ENCODE measurements at places on chromosomes 12 and 14.

GRCh38 chr12:76698316-76698715 lies 65.6 kb upstream of the ZDHHC17 start:
- DNase-seq: no peak

DNA sequence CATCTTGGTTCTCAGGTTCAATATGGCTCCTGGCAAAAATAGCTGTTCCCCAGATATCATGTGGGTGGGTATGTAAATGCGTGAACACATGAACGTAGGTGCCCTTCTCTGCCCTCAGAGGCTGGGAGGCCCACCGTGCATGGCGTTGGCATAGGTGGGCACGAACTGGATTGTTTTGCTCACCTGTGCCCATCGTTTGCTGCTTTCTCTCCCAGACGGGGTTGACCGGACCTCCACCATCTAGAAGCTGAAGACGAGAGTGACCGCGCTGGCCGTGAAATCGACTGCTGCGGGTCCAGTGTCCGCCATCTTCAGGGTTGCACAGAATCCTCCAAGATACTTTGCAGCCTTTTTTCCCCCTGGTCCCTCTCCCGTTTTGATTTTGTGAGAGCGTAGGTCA lies 113.9 kb downstream of the GCH1 start:
- no peak for DNase-seq

DNA sequence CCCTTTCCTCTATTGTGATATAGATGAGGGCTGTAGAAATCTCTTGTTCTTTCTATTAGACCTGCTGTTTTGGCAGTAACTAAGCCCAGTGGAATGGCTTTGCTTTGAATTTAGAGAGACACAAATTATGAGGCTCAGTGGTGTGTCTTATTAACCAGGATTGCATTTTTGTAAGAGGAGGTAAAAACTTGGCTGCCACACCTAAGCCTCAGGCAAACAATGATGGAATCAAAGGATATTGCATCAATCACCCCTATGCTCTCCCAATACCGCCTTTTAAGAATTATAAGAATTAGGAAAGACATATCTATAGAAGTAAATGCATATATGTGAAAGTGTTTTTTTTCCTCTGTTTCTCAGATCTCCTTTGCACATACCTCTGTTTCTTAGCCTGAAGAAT lies 63.3 kb downstream of the ACSS3 start:
- no peak for DNase-seq

GRCh38 chr12:110243227-110243626 lies 37.8 kb upstream of the ATP2A2 start:
- no peak for DNase-seq

DNA sequence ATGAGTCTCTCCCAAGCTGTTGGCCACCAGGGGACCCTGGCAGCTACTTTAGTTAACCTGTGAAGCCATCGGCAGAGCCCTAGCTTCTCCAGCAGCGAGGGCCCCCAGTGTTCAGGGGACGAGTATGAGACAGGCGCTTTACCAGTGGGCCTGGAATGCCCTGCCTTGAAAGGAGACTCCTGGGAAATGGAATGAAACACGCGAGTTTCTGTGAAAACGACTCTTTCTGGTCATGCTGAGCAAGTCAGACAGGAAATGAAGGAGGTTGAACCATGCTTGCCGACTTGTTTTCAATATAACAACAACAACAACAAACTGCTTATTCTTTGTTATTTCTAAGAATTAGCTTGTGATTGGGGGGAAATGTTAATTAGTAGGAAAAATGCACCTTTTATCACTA lies 42.9 kb downstream of the SFSWAP start:
- no peak for DNase-seq

DNA sequence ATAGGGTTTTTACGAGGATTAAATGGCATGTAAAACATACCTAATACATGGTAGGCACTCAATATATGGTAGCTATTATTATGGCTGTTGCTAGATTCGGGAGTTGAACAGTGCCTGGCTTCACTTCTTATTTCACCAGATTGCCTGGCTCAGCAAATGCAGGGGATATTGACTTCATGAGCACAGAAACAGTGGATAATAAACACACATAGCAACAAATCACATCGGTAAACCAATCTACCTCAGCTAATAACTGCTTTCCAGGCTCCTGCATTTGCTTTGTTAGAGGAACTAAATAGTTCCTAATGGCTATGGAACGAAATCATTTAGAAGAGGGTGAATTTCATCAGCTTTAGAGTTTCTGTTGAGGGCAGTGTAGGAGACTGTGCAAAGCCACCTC lies 105.2 kb upstream of the TMCC3 start:
- DNase-seq: no peak

- DNase-seq: no peak
Observed at GRCh38 chr12:39186744-39187143, 256.2 kb downstream of the KIF21A start.

DNA sequence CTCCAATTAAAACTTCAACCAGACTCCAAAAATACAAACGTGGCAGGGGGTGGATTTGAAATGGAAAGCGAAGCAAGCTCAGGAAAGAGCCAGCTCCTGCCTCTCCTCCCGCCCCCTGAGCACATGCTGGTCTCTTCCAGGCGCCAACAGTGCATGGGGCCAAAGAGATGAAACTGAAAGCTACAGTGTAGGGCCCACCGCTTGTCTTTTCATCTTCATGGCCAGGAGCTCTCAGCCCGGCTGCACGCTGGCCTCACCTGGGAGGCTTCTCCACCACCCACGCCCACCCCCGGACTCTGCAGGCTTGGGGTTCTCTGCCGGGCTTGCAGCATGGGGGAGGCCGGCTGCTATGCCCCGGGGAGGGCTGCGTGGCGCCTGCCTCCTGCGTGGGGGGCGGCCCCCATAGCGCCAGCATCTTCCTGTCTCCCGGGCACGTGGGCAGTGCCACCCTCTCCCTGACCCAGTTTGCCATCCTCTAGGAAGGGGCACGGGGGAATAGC lies 2.0 kb downstream of the RIMBP2 start:
- no peak for DNase-seq

DNA sequence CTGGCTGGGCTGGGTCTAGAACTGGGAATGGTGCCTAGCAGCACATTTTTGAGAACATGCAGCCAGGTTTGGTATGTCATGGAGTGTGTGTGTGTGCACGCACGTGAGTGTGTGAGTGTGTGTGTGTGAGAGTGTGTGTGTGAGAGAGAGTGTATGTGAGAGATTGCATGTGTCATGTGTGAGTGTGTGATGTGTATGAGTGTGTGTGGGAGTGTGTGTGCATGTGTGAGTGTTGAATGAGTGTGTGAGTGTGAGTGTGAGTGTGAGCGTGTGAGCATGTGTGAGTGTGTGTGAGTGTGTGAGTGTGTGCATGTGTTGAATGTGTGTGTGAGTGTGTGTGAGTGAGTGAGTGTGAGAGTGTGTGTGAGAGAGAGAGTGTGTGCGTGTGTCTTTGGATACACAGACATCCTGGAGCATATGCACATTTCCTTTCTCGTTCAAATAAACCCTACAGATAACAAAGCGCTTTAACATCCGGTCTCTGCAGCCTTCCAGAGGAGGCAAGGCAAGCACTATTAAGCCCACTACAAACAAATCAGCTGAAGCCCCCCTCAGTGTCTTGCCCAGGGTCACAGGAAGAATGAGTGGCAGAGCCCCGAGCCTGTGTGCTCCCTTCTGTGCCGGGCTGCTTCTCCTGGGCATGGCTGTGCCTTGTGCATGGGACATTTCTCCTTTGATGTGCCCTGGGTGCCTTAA lies 108.7 kb upstream of the ETV6 start:
- DNase-seq: no peak

DNA sequence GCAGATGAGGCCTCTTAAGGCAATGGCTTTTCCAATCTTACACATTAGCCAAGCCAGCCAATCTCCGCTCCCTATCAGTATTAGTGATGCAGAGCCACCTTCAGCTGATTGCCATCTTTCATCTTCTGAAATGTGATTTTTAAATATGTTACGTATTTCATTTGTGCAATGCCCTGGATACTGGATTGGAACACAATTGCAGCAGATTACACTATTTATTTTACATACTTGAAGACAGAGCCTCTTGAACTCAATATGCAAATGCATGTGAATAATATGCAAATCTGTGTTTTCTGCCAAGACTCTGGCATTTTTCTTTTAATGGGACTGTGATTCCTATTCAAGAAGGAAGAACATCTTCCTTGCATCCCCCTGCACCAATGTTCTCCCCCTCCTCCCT lies 90.5 kb downstream of the GRIN2B start:
- no peak for DNase-seq

DNA sequence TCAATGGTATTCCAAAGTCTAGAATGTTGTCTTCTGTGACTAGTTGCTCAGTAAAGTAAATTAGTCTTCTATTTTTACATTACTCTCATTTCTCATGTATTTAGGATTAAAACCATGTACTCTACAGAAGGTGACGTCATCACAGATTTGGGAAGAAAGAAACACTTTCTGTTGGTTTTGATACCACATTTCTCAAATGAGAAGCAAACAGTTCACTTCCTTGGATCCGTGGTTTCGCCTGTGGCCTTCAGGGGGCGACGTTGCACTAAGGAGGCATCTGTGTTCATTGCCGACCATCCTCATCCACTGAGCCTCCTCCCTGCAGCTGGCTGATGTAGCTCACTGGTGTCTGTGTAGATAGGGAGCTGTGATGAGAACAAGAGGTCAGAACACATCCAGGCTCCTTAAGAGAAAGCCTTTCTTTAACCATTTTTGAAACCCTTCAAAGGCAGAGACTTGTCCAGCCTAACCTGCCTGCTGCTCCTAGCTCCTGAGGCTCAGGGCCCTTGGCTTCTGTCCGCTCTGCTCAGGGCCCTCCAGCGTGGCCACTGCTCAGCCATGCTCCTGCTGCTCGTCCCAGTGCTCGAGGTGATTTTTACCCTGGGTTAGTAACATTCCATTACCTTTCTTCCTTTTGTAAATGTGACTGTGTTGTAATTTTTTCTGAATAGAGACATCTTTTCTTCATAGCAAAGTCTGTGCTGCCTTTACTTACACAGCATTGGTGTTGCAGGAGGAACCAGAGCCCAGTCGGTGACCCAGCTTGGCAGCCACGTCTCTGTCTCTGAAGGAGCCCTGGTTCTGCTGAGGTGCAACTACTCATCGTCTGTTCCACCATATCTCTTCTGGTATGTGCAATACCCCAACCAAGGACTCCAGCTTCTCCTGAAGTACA lies 220.6 kb upstream of the OR4E1 start:
- peak; percentile 33 for DNase-seq

DNA sequence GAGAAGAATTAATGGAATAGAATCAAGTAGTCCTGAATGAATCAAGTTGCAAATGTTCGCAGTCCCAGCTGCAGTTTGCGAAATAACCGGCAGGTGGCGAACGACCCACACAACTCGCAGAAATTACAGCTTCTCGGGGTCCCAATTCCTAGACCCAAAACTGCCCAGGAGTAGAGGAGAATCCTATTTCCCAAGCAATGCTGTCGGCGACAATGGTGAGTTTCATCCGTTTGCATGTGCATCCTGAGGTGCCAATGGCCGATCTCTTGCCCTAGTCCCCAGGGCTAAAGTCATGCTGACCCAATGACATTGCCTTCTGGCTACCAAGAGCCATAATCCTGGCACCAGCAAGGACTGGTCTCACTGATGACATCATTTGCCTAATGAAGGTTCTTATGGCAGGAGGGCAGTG lies 8.5 kb upstream of the ASCL1 start:
- peak; percentile 9 for DNase-seq

GRCh38 chr14:79413734-79414428 lies 797.4 kb downstream of the DIO2 start:
- no peak for DNase-seq

- no peak for DNase-seq
Observed at GRCh38 chr14:70148351-70148750, 40.4 kb downstream of the SLC8A3 start.

DNA sequence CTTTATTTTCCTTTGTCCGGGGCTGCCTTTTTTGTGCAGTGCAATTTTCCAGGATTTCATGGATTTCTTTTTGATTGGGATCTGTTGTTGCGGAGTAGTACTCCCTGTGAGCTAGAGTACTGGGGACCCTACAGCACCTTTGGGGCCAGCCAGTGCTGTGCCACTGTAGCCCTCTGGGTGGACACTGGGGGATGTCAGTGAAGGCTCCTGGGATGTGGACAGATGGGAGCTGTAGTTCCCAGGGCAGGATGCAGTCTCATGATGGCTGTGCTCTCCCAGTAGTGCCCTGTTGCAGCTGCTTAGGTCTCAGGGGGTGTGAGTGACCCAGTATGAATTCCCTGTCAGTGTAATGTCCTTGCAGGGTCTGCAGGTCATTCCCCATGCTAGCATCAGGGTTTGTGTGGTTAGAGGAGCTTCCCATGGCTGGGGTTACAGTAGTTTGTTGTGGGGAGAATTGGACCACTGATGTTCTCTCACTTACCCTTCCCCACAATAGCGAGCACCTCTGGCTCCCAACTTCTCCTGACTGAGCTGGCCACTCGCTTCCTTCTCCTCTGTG lies 72.2 kb downstream of the BRMS1L start:
- no peak for DNase-seq

GRCh38 chr12:14773685-14774073 lies 29.6 kb downstream of the WBP11 start:
- no peak for DNase-seq

- no peak for DNase-seq
Observed at GRCh38 chr14:39233680-39234326, at the start of gene MIA2. TSS of gene MIA2 (plus strand) at chr14:39233915. CDS start at chr14:39234115, 200 bp downstream.

DNA sequence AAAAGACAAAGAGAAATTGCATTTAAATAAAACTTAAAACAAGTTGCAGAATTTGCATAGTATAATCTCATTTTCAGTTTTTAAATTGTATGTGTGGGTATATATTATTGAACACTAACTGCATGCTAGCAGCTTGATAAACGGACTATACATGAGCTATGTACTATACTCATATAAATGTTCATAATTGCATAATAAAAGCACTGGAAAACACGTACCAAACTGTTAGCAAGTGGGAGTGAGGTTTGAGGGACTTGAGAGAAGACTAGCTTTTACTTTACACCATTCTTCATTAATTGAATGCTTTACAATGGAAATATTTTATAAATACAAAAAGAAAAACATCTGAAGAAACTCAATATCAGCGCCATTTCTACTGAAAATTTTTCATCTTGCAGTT lies 32.2 kb upstream of the MDM1 start:
- no peak for DNase-seq

DNA sequence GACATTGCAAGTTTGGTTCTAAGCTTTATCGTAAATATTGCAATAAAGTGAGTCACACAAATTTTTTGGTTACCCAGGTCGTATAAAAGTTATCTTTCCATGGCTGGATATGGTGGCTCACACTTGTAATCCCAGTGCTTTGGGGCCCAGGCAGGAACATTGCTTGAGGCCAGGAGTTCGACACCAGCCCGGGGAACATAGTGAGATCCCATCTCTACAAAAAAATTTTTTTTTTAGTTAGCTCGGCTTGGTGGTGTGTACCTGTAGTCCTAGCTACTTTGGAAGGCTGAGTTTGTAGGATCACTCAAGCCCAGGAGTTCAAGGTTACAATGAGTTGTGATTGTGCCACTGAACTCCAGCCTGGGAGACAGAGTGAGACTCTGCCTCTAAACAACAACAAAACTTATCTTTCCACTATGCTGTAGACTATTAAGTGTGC lies 24.4 kb downstream of the PRORP start:
- no peak for DNase-seq

DNA sequence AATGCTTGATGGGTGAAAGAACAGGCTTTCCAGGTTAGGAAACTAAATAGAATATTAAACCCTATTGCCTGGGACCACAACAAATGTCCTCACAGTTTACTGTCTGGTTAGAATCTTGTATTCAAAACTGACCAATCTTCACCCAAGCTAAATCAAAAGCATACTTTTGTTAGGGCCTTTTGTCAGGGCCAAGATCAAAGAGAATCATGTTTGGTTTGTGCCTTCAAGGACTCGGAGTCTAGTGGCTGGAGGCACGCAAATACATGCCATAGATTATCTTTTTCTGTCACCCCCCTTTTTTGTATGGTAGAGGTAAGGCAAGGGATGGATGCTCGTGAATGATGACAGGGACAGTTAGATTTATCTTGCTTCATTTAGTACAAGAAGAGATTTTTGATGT lies 51.1 kb upstream of the AKAP6 start:
- DNase-seq: no peak

All from central memory CD4-positive, alpha-beta T cell (primary cell).